Bone marrow (tissue), 2 donors: ENCODE measurements at places on chromosomes 6 and 20.

DNA sequence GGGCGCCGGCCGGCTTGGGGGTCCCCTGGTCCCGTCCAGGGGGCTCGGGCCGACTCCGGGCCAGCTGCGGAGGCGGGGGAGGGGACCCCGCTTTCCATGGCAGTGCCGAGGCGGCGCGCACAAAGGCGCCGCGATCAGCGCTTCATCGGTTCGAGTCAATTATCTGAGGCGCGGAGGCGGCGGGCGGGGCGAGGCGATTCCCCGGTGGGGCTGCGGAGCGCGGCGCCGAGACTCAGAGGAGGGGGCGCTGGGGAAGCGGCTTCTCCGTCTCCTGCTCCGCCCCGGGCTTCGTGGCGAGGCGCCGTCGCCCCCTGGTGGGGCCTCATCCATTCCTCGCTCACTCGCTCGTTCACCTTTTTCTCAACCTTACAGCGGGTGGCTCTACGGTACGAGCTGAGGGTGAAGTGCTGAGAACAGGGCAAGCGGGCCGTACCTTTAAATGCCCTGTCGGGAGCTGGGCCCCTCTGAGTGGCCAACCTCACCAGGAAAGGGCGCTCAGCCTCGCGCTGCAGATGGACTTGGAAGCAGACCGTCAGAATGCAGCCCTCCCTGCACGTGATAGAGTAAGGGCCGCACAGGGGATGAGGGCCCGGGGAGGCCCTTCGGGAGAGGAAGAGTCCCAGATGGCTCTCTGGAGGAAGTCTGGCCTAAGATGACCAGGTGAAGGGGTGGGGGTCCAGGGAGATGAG, 39.9 kb downstream of the SLC52A3 start:
- DNase-seq: peak; percentile 7

- no peak for DNase-seq
These were observed 672.7 kb downstream of the CD109 start for GRCh38 chr6:74368746-74369145.

- no peak for DNase-seq
These were observed 21.3 kb upstream of the HLA-DRB5 start for GRCh38 chr6:32551410-32551809.

DNA sequence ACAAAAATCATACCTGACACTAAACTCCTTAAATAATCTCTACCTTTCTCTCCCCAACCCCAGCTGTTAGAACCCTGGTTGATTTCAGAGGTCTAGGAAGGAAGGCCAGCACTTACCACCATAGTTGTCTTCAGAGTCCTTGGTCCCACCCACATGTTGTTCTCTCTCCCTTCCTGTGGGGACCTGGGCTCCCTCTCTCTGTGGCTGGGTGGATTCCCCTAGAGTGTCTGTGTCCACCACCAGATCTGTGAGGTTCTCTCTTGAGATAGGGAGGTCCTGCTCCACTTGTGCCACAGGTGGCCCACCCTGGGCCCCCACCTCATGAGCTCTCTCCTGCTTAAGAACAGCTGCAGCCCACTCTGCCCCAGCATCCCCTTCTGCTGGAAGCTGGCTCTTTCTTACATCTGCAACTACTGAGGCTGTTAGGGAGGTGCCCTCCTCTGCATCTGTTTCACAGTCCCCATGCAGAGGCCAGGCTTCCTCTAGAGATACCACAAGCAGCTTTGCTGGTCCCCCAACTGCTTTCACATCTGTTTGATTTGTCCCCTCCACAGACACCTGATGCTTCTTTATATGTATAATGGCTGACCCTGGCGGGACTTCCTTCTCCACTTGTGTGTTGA, 5.2 kb downstream of the MDC1 start:
- DNase-seq: no peak

GRCh38 chr6:42929821-42930360, 611 bp downstream of the CNPY3 start:
- DNase-seq: peak; percentile 90

GRCh38 chr6:167826896-167827582, at the start of gene AFDN:
AFDN (plus strand) TSS chr6:167826911; CDS start chr6:167827133, 222 bp downstream.
- DNase-seq: no peak

GRCh38 chr6:17710331-17710730, 3.6 kb upstream of the NUP153 start:
- DNase-seq: no peak

DNA sequence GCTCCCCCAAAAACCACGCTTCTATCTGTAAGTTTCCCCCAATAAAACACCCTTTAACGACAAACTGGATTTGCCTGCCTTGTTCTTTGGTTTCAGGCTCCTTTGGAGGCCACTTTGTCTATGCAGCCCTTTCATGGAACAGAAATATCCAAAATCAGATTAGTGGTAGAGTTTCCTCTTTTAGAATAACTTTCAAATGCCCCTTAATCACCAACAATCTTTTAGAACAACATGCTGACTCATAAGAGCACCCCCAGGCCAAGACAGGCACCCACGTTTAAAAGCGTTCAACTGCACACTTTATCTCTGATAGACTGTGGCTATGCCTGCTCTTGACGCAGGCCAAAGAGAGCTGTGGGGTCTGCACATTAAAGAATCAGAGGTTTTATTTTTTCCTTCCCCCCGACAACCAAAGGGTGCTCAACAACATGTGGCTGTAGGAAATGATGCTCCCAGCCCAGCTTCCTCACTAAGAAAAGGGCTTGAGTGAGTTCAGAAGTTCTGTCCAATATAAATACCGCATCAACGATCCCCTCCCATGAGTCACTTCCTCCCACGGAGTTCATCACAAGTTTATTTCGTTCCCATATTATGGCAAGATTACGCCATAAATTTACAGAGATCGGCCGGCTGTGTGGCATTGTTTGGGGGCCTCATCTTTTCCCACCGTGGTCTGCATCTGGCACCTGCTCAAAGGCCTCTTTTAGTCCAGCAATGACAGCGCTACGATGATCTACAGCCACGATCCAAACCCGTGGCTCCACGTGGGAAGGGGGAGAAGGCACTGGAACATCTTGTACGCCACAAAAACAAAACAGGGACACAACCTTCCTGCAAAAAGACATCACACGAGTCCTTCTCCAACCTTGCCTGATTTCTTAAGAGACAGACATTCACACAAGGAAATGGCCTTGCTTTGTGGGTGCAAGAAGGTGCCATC, 88.8 kb upstream of the NFATC2 start:
- DNase-seq: peak; percentile 77

- no peak for DNase-seq
These were observed 187.4 kb upstream of the JARID2 start for GRCh38 chr6:15058200-15059061.

GRCh38 chr6:1055015-1055921, 256.6 kb upstream of the FOXQ1 start:
- DNase-seq: no peak

DNA sequence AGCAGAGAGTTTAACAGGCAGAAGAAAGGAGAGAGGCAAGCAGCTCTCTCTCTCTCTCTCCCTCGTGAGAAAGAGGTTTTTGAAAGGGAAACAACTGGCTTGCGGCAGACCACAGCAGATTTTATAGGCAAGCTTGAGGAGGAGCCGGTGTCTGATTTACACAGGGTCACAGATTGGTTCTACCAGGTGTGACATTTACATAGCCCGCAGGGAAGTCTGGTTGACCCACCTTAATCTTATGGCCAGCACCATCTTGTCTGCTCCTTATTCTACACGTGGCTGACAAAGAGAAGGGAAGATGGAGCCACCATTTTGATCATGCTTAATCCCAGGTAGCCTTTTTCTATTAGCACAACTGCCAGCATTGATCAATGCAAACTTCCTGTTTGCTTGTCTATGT, 65.4 kb downstream of the OR2J2 start:
- DNase-seq: no peak

- DNase-seq: no peak
These were observed 17.5 kb downstream of the HMGN4 start for GRCh38 chr6:26555505-26556262.

DNA sequence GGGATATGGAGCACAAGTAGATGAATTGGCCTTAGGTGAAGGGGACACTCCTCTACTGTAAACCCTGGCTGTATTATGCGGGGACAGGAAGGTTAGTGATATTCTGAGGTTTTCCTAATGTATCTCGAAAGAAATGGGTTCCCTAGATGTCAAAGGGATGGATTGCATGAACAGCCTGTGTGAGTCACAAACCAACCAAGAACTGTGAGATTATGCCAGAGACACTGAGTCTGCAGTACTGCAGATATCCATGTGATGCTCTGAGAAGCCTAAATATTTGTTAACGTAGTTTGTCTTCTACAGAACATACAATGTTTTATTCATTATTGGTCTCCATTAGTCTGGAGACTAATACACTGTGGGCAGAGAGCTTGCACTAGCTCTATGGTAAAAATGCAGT, 182.2 kb downstream of the AKAP7 start:
- no peak for DNase-seq

DNA sequence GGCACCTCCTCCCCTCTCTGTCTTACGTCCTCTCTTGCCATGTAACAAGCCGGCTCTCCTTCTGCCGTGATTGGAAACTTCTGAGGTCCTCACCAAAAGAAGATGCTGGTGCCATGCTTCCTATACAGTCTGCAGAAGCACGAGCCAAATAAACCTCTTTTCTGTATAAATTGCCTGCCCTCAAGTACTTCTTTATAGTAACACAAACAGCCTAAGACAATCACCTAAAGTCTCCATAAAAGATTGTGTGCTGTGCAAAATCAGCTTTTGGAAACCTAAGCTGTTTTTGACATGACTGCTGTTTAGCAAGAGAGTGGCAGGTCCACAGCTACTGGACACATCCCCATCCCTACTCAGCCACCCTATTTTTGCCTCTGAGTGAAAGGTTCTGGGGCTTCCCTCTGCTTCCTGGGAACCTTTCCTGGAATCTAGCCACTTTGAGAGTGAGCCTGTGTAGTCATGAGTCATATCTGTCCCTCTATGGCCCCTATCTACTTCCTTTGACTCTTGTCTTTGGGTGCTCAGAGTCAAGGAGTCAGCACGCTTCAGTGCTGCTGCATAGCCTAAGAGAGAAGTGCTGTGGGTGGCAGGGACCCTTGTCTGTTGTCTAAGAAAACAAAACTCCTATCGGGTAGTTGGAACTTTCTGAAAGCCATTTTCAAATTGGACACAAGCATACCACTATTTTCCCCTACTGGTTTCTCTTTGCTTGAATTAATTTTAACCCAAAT, 110.0 kb downstream of the PPP1R14C start:
- no peak for DNase-seq

- no peak for DNase-seq
These were observed 584.2 kb downstream of the BCKDHB start for GRCh38 chr6:80690551-80691131.

GRCh38 chr6:52984247-52984646, 10.8 kb downstream of the GSTA4 start:
- DNase-seq: no peak

DNA sequence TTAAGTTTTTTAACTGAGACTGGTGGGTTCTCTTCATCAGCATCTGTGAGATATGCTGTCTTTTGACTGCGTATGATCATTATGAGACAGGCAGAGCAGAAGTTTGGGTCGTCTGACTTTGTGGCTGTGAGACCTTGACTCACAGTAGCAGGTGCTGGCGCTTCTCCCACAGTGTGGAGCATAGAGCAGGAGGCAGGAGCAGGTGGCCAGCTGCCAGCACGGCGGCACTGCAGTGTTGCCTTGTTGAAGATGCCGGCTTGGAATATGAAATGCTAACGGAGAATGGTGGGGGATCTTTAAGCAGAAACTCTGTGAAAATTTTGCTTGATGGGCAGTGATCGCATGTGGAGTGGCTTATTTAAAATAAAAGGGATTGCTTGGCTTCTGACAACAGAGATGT, 105.0 kb downstream of the TIAM2 start:
- no peak for DNase-seq

DNA sequence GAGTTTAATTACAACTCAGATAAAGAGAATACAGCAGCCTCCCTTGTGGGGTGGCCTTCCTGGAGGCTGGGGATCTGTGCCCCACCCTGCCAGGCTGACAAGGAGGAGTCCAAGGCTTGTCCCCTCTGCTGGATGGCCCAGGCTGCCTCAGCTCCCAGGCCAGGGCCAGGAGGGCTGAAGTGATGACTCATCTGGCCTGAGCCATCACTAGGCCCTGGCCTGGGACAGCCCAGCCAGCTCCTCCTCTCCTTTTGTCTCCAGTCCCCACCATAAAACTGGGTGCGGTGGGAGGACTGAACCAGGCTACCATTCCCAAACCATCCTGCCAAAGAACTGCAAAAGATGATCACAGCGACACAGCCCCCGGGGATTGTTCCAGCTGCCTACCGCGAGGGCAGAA, 15.0 kb downstream of the GRM4 start:
- no peak for DNase-seq

DNA sequence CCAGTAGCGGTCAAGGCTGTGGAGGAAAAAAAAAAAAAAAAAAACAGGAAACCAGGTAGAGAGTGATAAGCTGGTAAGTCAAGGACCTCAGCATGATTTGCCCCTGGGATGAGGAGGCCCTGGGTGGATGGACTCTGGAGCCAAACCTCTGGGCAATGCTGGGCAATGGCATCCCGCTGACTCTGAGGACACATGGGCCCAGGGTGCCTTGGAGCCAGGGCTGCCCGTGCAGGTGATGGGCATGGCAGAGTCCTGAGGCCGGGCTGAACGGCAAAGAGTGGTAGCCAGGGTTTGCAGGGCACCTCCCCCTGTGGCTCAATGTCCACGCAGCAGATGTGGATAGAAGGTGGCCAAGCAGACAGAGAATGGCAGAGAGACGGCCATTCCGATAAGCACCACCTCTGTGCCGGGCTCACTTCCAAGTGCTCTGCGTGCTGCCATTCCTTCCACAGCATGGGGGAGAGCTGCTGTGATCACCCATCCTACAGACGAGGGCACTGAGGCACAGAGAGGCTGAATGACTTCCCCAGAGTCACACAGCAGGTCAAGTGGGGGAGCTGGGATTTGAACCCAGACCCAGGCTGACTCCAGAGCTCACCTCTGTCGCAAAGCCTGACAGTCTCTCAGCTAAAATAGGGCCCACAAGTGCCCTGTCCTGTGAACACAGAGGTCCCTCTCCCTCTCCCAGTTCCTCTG, 353.9 kb downstream of the CDH4 start:
- DNase-seq: no peak

DNA sequence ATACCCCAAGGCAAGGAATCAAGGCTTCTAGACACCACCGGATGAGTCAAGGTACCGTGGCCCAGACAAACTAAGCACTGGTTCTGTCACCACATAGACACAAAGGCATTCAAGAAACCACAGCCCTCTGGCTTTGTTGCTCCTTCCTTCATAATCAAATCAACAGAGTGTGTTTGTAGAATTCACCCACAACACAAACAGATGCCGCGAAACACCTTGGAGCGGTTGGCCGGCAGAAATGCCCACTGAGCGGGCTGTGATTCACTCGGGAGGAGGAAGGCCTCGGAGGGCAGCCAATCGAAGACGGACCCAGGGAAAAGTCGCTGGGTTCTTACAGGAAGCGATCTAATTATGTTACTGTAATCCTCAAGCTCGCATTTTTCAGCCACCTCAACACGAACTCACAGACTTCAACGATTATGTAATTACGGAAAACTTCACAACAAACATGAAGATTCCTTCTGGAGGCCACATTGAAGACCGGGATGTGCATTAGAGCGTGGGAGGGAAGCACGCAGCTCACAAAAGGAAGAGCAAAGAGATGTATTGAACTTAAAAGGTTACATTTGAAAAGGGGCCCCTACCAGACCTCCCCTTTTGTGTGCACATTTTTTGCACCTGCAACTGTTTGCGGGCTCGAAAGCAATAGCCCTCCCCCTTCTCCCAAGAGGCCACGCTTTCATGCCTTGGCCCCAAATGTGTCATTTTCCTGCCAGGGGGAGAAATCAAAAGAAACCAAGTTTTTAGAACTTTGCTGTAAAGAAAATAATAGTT, 184.7 kb upstream of the PREP start:
- DNase-seq: no peak

GRCh38 chr6:146613947-146614346, 15.2 kb downstream of the ADGB start:
- DNase-seq: no peak

GRCh38 chr6:47634210-47635047, 64.0 kb upstream of the ADGRF4 start:
- DNase-seq: no peak

GRCh38 chr20:9253006-9253539, 184.2 kb downstream of the PLCB4 start:
- DNase-seq: no peak
